ENCODE measurements at places on chromosomes 11 and 22.

DNA sequence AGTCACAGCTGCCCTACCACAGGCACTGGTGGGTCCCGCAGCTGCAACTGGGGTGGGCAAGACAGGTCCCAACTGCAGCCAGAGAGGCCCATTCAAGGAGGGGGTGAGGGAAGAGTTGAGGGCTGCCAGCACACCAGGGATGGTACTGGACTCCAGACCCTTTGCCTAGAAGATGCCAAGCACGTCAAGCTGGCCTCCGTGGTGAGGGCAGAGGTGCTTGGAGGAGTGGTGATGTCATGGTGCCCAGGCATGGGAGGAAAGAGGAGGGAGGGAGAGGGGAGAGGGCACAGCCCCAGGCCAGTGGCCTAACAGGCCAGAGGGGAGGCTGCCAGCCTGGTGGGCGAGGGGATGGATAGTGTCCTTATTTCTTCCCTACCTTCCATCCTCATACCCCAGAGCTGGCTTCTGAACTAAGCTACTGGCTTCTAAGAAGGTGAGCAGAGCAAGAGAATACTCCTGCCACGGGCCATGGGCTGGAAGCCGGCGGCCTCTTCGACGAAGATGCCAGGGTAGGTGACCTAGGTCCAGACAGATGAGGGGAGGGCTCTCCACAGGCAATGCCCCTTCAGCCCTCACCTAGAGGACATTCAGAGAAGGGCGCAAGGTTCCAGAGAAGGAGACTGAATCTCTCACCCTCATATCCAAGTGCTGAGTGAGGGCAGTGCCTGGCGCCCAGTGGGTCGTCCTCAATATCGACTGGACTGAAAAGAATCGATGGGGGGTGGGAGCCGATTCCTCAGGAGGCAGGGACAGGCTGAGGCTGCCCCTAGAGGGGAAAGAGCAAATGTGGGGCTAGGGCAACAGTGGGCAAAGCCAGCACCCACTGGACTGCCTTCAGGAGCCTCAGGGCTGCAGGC is 1.8 kb downstream of the SYT7 start:
- DNase-seq = no peak

DNA sequence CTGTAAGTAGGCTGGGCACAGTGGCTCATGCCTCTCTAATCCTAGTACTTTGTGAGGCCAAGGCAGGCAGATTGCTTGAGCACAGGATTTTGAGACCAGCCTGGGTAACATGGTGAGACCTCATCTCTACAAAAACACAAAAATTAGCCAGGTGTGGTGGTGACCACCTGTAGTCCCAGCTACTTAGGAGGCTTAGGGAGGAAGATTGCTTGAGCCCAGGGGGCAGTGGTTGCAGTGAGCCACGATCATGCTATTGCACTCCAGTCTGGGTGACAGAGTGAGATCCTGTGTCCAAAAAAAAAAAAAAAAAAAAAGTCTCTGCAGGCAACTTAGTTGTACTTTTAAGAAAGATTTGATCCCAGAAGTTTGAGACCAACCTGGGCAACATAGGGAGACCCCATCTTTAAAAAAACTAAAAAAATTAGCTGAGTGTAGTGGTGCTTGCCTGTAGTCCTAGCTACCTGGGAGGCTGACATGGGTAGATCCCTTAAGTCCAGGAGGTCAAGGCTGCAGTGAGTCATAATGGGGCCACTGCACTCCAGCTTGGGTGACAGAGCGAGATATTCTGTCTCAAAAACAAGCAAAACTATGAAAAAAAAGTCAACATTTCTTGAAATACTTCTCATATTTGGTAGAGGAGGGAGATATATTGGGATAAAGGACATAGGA is 10.5 kb downstream of the ATM start:
- no peak for DNase-seq

- peak; percentile 7 for DNase-seq
Observed at GRCh38 chr22:45709060-45709739, 37.6 kb downstream of the ATXN10 start.

GRCh38 chr11:96160732-96161306 is 182.2 kb downstream of the MAML2 start:
- no peak for DNase-seq

DNA sequence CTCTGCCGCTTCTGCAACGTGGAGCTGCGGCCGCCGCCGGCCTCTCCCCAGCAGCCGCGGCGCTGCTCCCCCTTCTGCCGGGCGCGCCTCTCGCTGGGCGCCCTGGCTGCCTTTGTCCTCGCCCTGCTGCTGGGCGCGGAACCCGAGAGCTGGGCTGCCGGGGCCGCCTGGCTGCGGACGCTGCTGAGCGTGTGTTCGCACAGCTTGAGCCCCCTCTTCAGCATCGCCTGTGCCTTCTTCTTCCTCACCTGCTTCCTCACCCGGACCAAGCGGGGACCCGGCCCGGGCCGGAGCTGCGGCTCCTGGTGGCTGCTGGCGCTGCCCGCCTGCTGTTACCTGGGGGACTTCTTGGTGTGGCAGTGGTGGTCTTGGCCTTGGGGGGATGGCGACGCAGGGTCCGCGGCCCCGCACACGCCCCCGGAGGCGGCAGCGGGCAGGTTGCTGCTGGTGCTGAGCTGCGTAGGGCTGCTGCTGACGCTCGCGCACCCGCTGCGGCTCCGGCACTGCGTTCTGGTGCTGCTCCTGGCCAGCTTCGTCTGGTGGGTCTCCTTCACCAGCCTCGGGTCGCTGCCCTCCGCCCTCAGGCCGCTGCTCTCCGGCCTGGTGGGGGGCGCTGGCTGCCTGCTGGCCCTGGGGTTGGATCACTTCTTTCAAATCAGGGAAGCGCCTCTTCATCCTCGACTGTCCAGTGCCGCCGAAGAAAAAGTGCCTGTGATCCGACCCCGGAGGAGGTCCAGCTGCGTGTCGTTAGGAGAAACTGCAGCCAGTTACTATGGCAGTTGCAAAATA is 816 bp downstream of the PDE3B start:
- DNase-seq = no peak

GRCh38 chr11:121254756-121255155 is 37.8 kb upstream of the SC5D start:
- DNase-seq = no peak

DNA sequence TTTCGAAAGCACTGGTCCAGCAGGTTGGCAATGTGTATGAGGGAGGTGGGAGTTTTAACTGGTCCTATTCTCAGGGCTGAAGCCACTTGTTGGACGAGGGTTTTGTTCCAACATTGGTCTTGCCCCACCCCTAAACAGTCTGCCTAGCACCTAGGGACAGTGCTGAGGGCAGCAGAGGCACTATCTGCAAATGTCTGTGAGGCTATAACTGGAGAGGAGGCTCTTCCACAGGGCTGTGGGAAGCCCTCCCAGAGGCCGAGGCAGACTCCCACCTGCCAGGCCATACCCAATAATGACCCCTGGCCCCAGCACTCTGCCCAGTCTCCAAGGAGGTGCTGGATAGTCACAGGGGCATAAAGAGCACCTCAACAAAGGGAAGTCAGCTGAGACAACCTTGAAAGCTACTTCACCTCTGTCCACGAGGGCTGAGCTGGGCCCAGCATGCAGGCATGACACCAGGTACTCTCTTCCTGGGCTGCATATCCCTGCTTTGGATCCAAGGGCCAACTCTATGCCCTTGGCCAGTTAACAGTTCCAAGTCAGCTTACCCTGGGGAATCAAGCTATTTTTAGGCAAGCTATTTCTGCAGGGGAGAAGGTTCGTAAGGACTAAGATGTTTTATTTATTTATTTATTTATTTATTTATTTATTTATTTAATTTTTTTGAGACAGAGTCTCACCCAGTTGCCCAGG is 40.2 kb upstream of the SLC25A1 start:
- DNase-seq = no peak

DNA sequence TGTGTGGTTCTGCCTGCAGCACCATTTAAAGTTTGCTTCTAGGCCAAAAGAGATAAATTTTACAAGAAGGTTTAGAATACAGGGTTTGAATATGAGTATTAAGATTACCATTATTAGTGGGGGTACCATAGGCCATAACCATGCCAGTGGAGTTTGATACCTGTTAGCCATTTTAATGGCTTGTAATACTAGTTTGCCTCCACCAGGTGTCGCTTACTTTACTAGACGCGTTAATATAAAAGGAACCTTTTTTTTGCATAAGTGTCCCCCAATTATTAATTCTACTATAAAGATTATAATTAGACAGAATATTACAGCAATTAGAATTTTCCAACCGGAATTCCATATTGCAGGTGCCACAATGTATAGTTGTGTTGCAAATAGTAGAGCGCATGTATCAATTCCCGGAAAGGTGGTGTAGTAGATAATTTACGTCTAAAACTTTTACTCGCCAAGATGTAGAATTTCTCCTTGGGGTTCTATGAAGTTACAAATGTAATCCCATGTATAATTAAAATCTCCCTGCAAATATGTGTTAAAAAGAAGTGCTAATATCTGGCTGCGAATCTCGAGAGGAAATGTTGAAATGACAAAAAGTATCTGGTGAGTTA is 16.1 kb downstream of the MS4A6E start:
- no peak for DNase-seq

GRCh38 chr22:50660306-50660705 is 12.3 kb upstream of the SHANK3 start:
- DNase-seq = no peak

- DNase-seq = no peak
Observed at GRCh38 chr11:130163346-130164220, 4.0 kb downstream of the ST14 start.

DNA sequence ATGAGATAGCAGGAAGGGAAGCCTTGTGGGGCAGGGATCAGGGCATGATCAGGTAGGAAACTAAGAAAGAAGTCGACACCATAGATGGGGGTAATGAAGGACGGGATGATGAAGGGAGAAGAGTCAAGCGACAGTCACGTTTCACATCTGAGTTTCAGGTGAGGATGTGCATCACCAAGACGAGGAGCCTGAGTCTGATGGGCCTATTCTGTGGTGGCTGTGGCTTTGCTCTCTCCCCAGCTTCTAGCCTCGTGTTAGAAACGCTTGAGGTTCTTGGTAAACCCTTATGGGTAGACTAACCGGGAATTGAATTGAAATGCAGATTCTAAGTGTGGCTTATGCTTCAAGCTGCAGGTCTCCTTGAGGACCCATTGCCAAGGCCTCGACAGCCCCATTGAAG is 45.6 kb upstream of the LMO1 start:
- no peak for DNase-seq

- no peak for DNase-seq
Observed at GRCh38 chr11:125171974-125172373, 7.4 kb downstream of the PKNOX2 start.

GRCh38 chr11:63844836-63845235 is 5.9 kb downstream of the MARK2 start:
- no peak for DNase-seq

DNA sequence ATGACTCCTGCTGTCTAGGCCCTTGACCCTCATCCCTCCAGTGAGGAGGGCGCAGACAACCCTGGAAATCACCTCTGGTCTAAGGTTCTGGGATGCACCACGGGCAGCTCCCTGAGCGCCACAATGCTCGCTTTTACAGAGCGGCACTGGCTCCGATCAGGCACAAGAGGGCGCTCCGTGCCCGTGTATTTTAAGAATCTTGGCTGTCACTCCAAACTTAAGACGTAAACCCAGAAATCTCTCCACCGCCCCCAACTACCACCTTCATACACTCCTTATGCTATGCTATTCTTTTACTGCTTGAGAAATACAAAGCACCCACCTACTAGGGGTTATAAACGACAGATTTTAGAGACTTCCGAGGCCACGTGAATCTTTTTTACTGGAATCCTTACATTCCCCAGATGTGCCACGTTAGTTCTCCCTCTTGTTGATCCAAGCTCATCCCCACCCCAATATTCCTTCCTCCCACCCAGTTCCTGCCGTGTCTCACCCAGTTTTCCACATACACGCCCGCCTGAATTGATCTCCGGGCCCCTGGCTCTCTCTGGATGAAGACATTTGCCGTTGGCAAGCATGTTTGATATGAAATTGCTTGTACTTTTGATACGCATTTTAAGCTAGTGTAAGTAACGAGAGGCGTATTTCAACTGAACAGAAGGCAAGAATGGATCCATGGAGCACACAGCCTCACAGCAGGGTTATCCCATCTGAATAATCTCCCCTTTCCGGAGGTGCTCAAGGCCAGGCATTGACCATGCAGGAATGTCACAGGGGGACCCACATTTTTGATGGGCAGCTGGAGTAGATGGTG is 453.5 kb downstream of the OPCML start:
- no peak for DNase-seq

- no peak for DNase-seq
Observed at GRCh38 chr22:39839917-39840510, 53.5 kb downstream of the ENTHD1 start.

DNA sequence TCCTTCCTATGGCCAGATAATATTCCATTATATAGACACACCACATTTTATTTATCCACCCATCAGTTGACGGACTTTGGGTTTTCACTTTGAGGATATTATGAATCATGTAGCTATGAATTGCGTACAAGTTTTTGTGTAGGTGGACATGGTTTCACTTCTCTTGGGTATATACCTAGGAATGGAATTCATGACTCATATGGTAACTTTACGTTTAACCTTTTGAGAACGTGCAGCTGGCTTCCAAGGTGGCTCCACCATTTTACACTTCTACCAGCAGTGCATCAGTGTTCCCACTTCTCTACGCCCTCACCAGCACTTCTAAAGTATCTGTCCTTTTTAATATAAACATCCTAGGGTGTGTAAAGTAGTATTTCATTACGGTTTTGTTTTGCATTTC is 112.0 kb downstream of the PLEKHA7 start:
- DNase-seq = no peak

DNA sequence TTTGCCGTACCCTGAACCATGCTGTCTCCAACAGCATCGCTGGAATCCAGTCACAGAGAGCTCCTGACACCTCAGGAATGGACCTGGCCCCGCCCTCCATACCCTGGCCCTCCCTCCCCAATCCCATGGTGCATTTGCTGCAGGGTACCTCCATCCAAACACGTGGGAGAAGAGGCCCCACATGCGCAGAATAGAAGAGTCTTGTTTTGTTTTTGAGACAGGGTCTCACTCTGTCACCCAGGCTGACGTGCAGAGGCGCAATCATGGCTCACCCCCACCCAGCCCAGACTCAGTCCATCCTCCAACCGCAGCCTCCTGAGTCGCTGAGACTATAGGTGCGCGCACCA is 2.3 kb upstream of the PNPLA2 start:
- no peak for DNase-seq

DNA sequence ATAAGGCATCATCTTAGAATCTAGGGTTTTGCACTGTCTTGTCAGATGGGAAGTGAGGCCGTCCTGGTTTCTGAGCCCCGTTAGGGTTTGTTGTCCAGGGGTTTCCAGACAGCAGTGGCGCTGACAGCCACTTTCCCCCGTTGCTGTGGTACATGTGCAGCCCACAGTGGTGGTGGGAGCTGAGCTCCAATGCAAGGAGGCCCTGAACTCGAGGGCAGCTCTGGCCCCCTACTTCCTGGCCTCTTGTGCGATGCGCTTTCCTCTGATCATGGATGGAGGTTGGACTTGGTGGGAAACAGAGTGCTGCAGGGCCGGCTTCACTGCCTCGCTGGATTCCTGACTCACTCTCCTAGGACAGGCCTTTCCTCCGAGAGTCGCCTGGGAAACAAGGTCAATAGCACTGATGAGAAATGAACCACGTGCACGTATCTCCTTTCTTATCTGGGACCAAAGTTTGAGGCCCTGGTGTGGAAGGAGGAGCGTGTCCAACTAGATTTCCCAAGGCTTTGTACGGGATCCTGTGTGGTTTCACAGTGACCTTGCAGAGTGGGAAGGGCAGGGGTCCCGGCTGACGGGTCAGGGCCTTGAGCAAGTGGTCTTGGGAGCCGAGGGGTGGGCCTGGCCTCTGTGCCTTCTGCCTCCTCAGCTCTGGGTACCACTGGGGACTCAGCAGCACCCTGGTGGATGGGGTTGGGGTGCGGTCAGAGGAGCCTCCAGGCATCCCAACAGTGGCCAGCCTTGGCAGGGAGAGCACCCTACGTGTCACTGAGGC is 3.7 kb downstream of the PHRF1 start:
- DNase-seq = no peak

- DNase-seq = no peak
Observed at GRCh38 chr11:2569321-2569721, 124.5 kb downstream of the KCNQ1 start.

GRCh38 chr11:41309716-41310115 is 149.7 kb downstream of the LRRC4C start:
- no peak for DNase-seq

Measured in NCI-H1436 treated with DMSO at 0.1 percent for 48 hours (cell line).